Stomach (tissue), 19 donors: ENCODE measurements at places on chromosomes 2 and 18.

- peak; percentile 17 for DNase-seq
These were observed 417.9 kb downstream of the CDH7 start for GRCh38 chr18:66168685-66169235.

GRCh38 chr2:134348760-134349159 is 94.9 kb downstream of the MGAT5 start:
- no peak for DNase-seq

GRCh38 chr2:39625927-39626270 is 39.8 kb upstream of the TMEM178A start:
- DNase-seq, result no peak

GRCh38 chr2:174166261-174166660 is 82.1 kb downstream of the OLA1 start:
- DNase-seq, result no peak

GRCh38 chr18:76376225-76376624 is 118.8 kb downstream of the ZNF516 start:
- peak; percentile 72 for DNase-seq

GRCh38 chr18:58180738-58181353 is 136.8 kb downstream of the NEDD4L start:
- DNase-seq, result peak; percentile 69

DNA sequence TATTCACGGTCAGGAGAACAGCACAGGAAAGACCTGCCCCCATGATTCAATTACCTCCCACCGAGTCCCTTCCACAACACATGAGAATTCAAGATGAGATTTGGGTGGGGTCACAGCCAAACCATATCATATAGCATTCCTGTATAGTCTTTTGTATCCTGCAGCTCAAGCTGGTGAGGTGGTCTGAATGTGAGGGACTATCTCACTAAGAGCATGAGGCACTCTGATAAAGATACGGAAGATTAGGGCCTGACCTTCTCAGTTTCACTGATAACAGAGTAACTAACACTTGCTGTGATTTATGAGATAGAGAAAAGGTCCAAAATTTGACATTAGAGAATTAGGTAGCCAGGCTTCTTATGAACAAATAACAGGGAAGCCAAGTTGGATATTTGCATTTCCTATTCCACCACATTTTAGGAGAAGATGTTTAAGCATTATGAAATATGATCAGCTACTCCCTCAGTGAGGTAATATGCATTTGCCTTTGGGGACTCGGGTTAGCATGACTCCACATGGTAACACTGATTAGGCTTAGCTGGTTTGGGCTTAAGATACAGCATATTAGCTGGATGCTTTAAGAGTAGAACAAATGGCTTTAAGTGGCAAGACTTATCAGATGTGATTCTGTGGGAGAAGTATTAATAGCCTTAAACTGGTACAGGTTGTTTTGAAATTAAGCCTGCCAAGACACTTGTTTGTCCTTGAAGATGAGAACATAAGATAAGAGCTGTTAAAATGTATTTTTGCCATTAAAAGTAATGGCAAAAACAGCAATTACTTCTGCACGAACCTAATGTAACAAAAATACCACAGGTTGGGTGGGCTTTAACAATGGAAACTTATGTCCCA is 106.9 kb upstream of the MSTN start:
- no peak for DNase-seq

DNA sequence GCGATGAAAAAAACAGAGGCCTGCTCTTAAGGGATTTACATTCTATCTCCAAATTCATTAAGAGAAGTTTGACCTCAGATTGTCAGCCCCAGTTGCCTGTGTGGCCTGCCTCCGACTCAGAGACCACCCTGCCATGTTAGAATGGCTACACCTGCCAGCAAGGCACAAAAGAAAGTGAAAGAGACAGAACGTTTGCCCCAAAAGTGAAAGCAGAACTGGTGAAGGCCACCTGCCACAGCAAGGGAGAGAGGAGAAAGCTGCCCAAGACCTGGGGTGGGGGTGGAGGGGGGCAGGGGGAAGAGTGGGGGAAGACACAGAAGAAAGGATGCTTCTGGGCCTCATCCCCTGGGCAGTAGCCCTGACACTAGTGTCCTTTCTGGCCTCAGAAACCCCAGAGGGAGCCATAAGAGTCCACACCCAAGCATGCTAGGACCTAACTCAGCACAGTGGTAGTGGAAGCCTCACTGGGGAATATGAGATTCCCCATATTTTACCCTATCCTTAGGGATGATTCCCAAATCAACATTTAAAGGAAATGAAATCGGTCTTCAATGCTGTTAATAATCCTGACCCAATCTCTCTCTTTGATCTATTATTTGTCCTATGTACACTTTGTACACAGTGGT is 389.7 kb downstream of the TXNL1 start:
- no peak for DNase-seq

DNA sequence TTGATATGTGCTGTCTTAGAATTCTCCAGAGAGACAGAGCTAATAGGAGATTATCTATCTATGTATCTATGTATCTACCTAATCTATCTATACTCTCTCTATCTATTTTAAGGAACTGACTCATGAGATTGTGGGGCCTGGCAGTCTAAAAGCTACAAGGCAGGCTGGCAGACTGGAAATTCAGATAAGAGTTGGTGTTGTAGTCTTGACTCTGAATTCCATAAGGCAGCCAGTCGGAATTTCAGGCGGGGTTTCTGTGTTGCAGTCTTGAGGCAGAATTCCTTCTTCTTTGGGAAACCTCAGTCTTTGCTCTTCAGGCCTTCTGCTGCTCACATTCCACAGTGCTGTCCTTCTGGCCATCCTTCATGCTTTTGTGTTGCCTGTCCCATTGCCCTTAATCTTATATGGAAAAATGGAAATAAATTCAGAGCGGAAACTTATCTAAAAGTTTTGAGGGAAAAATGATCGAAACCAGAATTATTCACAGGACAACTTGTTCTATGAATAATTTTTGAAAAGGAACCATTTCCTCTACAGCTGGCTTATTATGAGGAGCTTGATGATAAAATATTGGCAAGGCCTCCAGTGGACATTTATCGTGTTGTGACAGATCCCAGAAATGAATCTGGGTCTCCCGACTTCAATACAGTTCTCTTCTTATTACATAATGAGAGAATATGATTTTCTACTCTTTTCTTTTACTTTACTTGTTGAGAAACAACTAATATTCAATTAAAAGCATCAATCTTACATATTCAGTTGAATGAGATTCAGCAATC is 10.8 kb downstream of the IL1RL1 start:
- no peak for DNase-seq

- DNase-seq, result no peak
These were observed 196.0 kb upstream of the SPHKAP start for GRCh38 chr2:228377533-228377932.

DNA sequence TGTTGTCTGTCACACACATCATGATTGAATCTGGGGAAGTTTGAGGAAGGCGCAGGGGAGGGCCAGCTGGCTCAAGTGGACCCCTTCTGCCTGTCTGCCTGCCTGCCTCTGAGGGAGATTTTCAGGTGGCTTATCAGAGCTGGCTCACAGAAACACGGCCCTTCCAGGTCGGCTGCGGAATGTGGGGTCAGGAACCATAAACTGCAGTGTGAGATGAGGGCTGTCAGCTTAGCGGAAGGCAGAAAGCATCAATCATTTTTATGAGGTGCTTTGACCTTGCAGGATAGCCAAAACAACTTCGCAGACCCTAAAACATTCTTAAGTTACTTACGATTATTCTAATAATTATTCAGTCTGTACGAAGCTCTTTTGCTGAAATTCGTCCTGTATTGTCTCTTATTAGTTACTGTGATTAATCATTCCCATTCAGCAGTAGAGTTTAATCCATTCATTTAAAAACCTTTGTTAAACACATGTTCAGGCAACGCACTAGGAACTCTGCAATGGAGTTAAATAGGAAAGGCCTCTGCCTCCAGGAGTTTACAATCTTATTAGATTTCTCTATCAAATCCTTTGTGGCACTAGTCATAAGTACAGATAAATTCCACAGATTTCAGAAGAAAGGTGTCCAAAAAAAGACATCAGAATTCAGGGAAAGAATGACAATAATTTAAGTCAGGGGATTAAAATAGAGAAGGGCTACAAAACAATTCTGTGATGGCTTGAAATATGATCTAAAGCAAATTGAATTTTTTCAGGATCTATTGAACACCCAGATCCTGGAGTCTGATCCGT is 371.6 kb downstream of the HRH4 start:
- no peak for DNase-seq

GRCh38 chr2:239535413-239536144 is 134.8 kb upstream of the HDAC4 start:
- DNase-seq, result no peak

DNA sequence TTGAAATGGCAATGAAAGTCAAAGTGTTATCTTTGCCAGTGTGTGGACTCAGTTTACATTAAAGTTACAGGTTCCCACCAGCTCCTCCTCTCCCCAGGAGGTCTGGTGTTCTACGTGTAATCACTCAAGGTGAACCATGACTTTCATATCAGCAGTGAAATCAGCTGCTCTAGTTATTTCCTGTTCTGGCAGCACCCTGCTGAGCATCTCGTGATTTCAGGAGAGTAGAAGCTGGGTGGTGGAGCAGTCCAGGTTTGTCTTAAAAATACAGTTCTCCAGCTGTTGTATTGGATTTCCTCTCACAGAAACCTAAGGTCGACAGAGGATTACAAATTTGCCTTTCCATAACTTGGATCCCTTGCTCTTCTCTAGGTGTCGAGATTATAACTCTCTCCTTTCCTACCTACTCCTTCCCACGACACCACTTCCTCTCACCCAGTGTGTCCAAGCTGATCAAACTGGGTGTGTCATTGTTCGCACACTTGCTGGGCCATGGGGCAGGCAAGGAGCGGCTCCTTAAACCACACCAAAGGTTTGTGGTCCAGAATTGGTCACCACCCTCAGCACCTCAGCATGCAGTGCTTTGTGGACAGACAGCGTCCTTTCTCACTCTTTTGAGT is 13.0 kb upstream of the ARHGAP25 start:
- peak; percentile 60 for DNase-seq

GRCh38 chr2:36659872-36660312 is 36.6 kb upstream of the VIT start:
- no peak for DNase-seq

GRCh38 chr2:64731263-64731643 is 77.5 kb upstream of the SERTAD2 start:
- DNase-seq, result no peak

DNA sequence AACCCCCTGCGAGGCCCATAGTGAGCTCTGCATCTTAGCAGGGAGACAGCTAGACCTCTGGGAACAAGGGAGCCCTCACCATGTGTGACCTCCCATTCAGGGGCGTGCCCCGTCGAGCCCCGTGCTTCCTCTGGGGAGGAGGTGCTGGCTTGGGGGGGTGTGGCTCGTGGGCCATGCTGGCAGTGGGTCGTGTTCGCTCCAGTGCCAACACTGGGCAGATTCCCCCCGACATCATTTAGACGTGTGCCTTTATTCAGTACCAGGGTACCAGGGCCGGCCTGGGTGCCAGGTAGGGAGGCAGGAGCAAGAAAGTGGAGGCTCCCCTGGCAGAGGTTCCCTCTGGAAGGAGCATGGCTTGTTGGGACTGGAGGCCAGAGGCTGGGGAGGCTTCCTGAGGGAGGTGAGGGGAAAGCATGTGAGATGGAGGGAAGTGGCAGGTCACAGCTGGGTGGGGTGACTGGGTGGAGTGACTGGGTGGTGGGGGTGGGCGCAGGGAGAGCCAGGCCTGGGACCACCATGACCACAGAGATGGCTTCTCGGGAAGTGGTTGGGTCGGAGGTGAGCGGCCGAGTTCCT is 15.2 kb downstream of the GPC1 start:
- DNase-seq, result no peak

DNA sequence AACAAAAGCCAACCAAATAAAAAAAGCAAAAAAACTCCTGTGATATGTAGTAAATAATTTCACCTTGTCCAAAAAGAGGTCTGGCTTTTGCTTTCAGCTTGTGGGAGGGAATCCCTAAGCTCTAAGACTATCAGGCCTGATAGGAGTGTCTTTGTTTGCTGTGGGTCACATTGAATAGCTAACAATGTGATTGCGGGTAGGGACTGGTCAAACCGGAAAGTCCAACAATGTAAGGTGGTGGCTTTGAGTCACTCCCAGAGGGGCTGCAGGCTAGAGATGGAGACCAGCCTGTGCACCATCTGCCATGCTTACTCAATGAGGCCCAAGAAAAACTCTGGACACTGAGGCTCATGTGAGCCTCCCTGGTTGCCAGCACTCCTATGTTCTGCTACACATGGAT is 192.9 kb downstream of the TFCP2L1 start:
- DNase-seq, result peak; percentile 91

DNA sequence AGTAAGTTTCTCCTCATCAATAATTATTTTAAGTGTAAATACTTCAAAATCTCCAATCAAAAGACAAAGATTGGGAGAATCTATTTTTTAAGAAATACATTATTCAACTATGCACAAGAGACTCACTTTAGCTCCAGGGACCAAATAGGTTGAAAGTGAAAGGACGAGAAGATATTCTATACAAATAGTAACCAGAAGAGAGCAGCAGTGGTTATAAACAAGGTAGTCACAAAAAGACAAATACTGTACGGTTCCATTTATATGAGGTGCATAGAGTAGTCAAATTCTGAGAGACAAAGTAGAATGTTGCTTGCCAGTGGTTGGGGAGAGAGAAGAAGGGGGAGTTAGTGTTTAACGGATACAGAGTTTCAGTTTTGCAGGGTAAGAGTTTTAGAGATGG is 69.8 kb downstream of the POU3F3 start:
- DNase-seq, result no peak

DNA sequence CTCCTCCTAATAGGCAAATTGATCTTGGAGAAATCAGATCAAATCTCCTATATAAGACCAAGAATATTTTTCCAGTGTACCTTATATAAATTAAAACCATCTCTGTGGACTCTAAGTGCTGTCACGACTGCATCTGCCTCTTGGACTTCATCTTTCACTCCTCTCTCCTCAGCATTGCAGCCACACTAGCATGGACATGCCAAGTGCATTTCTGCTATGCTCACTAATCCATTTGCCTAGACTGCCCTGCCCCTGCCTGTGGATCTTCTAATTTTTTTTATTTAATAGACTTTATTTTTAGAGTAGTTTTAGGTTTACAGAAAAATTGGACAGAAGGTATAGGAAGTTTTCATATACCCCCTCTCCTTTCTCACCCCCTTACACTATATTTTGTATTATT is 146.7 kb upstream of the VWC2L start:
- no peak for DNase-seq

DNA sequence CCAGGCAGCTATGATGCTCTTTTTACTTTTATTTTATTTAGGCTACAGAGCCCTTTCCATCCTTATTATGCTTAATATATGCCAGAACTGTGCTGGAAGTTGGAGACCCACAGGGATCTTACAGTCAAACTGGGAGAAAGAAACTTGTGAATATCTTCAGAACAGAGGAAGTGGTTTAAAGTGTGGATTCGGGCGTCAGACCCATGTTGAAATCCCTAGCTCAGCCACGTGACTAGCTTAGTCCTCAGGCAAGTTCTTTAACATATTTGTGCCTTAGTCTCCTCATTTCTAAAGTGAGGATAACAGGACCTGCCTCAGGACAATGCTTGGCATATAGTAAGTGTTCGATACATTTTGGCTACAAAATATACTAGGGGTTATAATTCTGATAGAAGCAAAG is 59.1 kb downstream of the MAP3K20 start:
- DNase-seq, result no peak
